ENCODE measurements at places on chromosomes 7 and 10.

GRCh38 chr7:117069379-117069778 lies 116.1 kb downstream of the ST7 start:
- no peak for DNase-seq

DNA sequence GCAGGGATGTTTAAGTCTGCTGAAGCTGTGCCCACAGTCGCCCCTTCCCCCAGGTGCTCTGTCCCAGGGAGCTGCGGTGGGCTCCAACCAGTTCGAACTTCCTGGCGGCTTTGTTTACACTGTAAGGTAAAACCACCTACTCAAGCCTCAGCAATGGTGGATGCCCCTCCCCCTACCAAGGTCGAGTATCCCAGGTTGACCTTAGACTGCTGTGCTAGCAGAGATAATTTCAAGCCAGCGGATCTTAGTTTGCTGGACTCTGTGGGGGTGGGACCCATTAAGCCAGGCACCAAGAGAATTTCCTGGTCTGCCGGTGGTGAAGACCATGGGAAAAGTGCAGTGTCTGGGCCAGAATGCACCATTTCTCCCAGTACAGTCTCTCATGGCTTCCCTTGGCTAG lies 56.0 kb downstream of the CCDC7 start:
- no peak for DNase-seq

GRCh38 chr7:90841759-90842429 lies 245.8 kb downstream of the CDK14 start:
- no peak for DNase-seq

DNA sequence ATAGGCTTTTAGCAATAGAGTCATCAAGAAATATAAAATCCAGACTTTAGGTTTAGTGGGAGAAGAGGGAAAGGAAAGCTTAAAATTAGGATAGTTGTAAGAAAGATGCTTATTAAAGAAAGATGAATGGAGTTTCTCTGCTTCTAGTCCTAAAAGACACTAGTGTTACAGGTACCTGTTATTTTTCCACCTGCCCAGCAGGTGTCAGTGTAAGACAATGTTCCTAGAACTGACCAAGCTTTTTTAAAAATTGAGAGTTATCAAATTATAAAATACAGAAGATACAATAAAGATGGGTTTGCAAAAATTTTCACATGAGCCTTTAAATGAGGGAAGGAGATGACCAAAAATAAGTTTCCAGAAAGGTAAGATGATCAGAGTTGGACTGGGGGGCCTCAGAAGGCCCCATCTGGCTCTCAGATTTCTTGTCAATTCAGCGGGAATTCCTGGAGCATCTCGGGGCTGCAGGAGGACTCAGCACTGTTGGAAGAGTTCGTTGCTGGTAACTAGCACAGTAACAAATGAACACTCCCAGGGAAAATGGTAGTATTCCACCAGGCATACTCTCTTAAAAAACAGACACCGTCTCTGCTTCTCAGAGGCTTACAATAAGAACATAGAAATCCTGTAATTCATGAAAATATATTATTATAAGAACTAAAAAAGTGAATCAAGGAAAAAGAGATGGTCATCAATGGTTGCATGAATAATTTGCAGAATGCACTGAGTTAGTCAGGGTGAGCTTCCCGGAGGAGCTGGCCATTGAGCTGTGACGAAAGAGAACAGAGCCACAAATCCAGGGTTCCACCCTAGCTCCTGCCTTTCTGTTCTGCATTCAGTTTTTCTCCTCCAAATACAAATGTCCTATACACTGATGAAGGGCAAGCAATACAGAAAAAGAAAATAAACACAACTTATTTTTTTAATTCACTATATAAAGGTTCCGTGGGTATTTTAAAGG lies 71.8 kb upstream of the PIK3CG start:
- no peak for DNase-seq

DNA sequence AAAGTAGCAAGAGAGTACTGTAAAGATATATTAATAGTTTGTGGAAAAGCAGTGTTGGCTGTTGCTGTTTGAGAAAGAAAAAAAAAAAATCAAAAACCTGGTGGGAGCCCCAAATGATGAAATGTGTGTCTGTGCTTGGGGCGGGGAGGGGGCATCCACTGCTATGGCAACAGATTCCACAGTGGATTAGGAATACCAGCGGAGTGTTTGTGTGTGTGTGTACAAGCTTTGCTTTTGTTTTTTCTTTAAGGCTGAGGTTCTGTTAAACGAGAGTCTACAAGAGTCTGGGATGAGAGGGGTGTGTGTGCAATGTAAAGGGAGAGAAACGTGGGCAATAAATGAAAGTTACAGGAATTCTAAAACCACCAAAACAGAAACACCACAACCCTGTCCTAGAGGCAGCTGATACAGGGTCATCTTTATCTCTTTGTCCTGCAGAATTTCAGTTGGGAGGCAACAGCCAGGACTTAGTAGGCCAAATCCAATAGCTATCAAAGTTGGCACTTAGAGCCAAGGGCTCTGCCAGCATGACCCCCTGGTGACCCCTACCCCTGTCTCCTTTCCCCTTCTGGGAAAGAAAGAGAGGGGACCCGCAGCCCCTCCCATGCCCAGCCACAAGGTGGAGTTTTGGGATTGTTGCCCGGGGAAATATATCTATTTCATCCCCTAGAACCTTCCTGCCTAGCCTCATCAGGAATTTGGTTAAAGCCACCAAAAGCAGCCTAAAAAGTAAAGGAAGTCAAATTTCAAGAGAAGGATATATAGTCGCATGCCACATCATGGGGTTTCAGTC lies 85.4 kb downstream of the OSBPL3 start:
- no peak for DNase-seq

DNA sequence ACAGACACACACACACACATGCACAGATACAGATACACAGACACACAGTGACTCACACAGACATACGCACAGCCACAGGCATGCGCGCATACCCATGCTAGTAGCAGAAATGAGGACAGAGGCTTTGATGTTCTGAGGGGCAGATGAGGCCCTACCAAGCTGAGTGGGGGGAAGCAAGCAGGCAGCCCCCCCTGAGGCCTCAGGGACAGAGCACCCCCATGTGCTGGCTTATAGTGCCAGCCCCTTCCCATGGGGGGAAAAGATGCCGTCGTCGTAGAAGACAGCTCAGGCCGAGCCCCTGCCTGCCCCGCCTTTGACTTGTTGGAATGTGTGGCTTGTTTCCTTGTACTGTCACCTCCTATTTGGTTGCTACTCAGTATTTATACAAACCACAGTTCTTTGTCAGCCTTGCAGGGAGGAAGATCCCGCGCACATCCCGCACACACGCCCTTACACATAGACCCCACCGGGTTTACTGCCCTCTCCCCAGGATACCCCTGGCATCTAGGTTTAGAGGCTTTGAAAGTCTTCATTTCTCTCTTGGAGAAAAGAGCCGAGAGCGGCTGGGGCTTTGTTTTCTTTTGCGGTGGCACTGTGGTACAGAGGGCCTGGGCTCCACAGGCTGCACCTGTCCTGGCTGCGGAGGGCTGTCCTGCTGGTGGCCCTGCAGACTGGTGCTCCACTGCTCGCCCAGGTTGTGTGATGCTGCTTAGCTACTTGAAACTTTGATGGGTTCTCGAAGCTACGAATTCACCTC lies 112.5 kb downstream of the DOCK1 start:
- DNase-seq, result no peak

- no peak for DNase-seq
Observed at GRCh38 chr10:124086097-124086710, 7.2 kb downstream of the CHST15 start.

DNA sequence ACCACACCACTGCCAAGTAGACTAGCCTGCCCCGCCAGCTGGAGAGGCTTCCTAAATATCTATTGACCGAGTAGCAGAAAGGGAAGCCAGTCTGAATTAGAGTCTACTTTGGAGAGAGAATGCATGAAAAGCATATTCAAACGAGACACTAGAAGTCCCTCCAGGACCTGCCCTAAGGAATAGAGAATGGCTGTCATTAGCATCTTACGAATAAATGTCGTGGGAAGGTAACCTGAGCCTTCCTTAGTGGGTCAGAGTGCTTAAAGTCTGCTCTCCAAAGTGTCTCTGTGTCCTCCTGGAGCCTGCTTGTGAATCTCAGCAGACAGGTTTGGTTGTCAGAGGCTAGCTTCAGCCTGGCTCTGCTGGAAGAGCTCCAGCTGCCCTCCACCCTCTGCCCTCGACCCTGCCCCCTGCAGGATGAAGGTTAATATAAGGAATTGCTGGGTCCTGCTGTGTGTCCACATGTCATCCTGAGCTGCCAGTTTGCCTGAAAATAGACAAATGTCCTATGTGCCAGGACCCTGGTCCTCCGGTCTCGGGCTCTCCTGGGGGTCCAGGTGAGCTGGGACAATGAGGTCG lies 33.4 kb downstream of the FAM241B start:
- DNase-seq, result no peak

- DNase-seq, result no peak
Observed at GRCh38 chr7:1099154-1099542, 11.2 kb downstream of the GPER1 start.

GRCh38 chr7:148535217-148535616 lies 55.3 kb upstream of the C7orf33 start:
- no peak for DNase-seq

GRCh38 chr7:115368998-115369397 lies 447.1 kb downstream of the MDFIC start:
- no peak for DNase-seq

DNA sequence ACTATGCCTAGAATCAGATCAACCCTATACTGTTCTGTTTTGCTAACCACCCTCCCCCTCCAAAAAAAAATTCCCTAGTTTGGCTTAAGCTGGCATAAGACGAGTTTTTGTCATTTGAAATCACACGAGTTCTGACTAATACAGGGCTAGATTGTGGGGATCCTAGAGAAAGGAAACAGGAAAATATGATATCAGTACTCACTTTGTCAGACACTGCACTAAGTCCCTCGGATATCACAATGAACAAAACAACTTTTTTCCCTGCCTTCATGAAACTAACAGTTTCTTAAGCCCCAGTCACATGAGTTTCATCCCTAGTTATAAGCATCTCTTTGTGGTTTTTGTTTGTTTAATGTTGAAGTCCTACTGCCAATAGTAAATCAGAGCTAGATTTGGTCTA lies 118.5 kb downstream of the ITGB8 start:
- DNase-seq, result no peak

GRCh38 chr10:79982861-79983260 lies 34.0 kb upstream of the SFTPD start:
- no peak for DNase-seq

- no peak for DNase-seq
Observed at GRCh38 chr10:78950656-78951587, 117.8 kb upstream of the ZMIZ1 start.

DNA sequence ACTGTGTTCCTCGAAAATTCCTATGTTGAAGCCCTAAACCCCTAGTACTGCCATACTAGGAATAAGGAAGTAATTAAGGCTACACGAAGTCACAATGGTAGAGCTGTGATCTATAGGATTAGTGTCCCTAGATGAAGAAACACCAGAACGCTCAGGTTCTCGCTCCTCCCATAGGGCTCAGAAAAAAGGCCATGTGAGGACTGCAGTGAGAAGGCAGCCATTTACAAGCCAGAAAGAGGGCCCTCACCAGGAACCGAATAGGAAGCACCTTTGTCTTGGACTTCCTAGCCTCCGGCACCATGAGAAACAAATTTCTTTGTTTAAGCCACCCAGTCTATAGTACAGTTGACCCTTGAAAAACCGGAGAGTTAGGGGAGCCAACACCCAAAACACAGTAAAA lies 46.2 kb downstream of the CACUL1 start:
- DNase-seq, result no peak

DNA sequence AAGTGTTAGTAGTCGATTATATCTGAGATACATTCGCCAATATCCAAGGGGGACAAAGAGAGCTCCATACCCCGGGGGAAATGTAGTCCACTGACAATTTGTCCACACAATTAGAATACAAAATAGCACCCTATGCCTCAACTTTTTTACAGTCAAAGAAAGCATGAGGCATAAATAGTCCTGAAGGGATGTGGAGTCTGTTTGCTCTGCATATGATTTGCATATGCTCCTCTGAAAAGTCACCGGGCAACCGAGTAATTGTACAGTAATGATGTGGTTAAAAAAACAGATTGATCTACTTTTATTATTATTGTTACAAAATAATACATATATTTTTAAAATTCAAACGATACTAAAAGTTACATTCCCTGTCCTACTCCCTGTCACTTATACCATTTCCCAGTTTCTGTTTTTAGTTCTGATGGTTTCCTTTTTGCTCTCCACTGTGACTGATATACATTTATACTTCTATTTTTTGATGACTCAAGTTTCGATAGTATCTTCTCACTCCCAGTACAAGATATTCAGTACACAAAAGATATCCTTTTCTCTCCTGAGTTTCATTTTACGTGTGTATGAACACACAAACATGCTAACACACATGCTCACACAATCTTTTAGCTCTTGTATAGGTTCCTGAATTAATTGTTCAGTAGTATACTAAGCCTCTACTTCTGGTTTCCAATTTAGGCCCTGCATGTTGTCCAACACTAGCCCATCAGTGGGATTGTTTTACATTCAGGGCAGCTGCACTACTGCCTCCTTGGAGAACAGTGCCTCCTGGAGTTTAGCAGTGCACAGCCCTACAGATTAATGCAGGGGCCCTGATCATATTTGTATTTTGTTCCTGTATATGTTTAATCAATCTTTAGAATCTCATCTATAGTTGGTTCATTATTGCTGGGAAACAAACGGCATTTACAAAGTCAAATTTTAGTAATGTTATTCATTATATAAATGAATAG lies 130.9 kb downstream of the TES start:
- no peak for DNase-seq

DNA sequence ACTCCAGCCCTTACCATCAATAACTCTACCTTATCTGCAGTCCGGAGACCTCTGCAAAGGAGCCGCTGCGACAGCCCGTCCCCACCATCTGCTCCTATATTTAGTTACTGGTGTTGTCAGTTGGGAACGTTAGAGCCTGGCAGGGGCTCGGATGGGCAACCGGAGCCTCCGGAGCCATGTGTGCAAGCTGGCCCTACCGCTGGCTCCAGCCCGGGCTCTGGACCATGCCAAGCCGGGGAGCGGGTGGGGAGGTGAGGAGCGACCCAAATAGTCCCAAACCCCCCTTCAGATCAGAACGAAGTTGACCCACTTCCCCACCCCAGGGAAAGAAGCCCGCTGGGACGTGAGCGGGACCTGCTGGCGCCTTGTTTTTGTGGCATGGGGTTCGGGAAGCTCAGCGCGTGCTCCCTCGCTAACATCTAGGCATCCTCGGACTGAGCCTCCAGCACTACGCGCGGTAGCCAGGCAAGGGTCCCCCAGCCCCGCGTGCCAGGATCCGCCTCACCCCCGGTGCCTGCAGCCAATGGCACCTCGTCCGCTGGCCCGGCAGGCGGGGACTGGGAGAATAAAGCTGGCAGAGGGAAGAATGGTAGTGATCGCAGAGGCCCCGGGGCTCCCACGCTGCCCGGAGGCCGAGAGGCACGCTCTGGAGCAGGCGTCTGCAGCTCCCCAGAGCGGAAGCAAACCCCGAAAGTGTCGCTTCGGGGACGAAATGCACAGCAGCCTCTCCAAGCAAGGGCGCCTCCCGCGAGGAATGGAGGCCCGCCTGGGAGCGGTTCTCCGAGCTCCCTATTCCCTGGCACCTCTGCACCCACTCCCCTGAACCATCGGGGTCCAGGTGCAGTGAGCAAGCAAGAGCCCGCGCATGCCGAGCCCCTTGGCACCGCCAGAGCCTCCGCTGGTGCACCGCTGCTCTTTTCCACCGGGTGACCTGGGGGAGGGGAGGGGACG lies 679 bp downstream of the LRRC20 start:
- DNase-seq, result no peak

- DNase-seq, result no peak
Observed at GRCh38 chr10:90204956-90205314, 503.5 kb downstream of the KIF20B start.

- no peak for DNase-seq
Observed at GRCh38 chr7:35565927-35566326, 129.0 kb downstream of the HERPUD2 start.

GRCh38 chr10:76422769-76423168 lies 991.3 kb downstream of the LRMDA start:
- DNase-seq, result no peak

All from stimulated activated CD8-positive, alpha-beta memory T cell treated with anti-CD3 and anti-CD28 coated beads, Interleukin-2, amount 100 ng/mL, for 1 hour (primary cell).